ENCODE measurements at places on chromosomes 3 and 15.

- DNase-seq, result no peak
These were observed 179.3 kb downstream of the ZPLD1 start for GRCh38 chr3:102614021-102614569.

GRCh38 chr3:65112751-65113300 is 425.0 kb upstream of the ADAMTS9 start:
- no peak for DNase-seq

DNA sequence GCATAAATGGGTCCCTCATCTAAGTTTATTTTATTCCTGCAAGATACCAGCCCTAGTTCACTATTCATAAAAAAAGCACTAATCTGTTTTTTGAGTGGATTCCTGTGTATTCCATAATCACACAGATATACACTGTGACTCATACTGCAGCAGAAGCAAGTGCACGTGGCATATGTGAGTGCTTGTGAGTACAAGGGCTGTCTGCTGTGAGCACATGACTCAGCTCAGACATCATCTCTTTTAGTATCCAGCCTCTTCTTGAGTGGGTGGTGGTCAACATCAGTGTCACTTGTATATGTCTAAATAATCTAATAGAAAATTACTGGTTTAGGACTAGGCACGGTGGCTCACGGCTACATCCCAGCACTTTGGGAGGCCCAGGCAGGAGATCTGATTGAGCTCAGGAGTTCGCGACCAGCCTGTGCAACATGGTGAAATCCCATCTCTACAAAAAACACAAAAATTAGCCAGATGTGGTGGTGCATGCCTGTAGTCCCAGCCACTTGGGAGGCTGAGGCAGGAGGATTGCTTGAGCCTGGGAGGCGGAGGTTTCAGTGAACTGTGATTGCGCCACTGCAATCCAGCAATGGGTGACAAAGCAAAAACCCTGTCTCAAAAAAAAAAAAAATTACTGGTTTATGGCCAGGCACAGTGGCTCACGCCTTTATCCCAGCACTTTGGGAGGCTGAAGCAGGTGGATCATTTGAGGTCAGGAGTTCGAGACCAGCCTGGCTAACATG is 49.8 kb downstream of the NIPA2 start:
- DNase-seq, result peak; percentile 59

DNA sequence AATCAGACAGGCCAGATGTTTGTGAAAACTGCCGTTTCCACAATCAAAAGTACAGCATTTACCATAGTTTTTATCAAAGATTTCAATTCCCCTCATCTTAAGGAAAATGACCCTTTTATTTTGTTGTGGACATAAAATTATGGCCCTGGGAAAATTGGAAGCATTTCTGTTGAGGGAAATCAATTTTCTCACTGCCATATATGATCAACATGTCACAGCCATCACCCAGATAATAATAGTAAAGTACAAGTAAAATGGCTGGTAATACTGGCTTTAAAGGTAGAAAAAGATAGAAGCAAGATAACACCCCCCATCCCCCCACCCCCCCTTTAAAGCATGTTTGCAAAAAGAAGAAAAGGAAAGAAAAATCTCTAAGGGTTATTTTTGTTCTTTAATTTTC is 311.7 kb downstream of the WDR72 start:
- no peak for DNase-seq

DNA sequence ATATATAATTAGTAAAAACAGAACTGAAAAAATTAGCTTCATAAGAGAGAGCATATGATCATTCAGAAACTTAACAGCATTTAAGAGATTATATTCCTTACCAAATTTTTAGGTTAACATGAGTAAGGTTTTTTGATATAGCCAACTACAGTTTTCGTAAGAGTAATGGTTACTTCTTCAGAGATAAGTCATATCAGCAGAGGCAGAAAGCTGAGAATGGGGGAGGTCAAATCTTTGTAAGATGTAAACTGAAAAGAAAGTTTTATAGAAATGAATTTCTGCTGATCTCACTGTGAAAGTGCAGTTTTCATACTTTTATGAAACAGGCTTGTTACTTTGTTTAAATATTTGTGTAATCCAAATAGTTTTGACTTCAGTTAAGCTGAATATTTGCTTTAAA is 193.3 kb downstream of the ZBTB20 start:
- no peak for DNase-seq

- DNase-seq, result no peak
These were observed 349.7 kb downstream of the LPP start for GRCh38 chr3:188503647-188504046.

DNA sequence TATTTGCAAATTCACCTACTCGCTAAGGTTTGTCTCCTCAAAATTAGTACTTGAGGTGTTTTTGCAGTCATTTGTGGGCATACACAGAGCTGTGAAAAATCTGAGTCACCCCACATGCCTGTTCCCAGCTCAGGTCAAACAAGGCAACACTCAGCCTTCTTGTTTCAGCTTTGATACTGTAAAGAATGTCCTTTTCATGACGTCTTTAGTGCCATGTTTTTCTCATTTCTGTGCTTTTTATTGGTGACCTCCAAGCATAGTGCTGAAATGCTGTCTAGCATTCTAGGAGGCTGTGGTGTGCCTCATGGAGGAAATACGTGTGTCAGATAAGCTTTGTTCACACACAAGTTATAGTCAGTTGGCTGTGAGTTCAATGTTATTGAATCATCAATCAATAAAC is 8.8 kb downstream of the CAPN3 start:
- no peak for DNase-seq

DNA sequence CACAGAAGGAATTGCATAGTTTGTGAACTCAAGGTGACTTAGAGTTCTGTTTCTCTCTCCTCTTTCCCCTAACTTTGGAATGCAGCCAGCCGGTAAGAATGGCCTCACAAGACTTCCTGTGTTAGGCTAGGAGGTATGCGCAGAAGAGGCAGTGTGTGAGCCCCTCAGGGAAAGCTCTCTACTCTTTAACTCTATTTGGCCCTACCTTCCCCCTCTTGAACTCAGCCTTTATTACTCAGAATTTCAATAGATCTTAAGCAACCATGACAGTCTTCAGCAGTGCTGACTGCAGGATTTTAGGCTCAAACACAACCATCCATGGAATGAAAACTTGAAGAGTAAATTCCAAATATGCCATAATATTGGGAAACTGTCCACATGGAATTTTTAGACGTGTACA is 209.5 kb downstream of the DTWD1 start:
- no peak for DNase-seq

Data from smooth muscle cell of the brain vasculature (primary cell).